ENCODE measurements at places on chromosomes 2 and 18. TPM values are rescaled to one million over a fixed set of nuclear protein-coding genes. Genes with fewer than 3 reads are reported as not detected.

DNA sequence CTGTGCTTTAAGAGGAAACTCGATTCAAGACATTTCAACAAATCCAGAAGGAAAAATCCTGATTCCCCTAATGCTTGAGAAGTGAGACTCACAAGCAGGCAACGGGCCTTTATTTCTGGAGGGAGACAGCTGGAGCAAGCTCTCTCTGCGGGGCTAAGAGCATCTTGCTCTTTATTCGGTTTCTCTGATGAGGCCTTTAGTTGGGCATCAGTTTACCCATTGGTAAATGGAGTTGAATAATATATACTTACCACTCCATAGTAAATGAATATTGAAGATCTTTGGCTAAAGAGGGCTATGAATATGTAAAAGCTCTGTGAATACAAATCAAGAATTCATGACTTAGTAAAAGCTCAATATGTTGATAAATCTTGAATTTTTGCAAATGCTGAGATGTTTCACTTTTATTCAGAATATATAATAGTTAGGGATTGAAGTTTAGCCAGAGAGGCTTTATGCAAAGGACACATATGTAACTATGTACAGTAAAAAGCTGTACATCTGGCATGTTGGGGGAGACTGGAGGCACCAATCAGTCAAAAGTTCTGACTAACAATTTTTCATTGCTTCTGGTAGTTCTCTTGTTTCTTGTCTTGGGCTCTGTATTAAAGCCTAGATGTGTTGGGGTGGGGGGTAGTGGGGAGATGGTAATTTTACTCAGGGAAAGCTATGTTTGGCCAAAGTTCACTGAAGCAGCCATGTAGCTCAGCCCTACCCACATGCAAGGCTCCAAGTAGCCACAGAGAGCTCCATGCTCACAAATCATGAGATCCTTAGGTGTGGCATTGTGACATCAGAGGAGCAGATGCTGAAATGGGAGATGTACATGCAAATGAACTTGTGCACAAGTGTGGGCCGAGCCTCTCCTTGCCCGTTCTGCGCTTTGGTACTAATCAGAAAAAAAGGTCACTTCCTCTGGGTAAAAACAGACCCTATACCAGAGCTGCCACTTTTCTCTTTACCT, 200.2 kb downstream of the SATB2 start:
- no peak for DNase-seq

The APLF gene
- polyA plus RNA-seq, result 3.3 TPM

GRCh38 chr18:48059455-48060010, 129.1 kb upstream of the SMAD2 start:
- no peak for DNase-seq

GRCh38 chr2:234446404-234447076, 50.3 kb downstream of the ARL4C start:
- DNase-seq, result no peak

- no peak for DNase-seq
These were observed 181.6 kb downstream of the GULP1 start for GRCh38 chr2:188473306-188473705.

GRCh38 chr2:174750923-174751441, 13.3 kb downstream of the CHRNA1 start:
- DNase-seq, result no peak

GRCh38 chr2:231861288-231861931, 64.8 kb downstream of the NPPC start:
- DNase-seq, result no peak

The UGT1A10 gene
- not detected for polyA plus RNA-seq

- no peak for DNase-seq
These were observed 118.9 kb downstream of the LPIN1 start for GRCh38 chr2:11865378-11865777.

GRCh38 chr2:47519604-47520301, 116.8 kb downstream of the MSH2 start:
- no peak for DNase-seq

GRCh38 chr2:141364821-141365220, 766.0 kb downstream of the LRP1B start:
- no peak for DNase-seq

DNA sequence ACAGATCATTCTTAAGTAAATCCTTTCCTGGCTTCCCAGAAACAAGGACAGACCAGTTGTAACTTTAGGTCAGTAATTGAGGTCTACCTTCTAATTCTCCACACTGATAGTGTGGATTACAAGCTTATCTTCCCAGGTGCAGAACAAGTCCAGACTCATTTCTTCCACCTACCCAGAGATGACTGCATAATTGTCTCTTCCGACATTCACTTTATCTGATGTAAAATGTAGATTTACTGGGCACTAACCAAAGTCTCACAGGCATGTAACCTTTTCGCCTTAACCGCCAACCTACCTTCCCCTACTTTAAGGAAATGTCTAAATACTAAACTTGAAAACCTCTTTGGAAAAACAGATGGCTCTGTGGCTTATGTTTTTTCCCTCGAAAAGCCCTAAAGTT, 96.2 kb downstream of the NCK2 start:
- no peak for DNase-seq

GRCh38 chr2:201420442-201421113, 30.7 kb downstream of the TRAK2 start:
- no peak for DNase-seq

DNA sequence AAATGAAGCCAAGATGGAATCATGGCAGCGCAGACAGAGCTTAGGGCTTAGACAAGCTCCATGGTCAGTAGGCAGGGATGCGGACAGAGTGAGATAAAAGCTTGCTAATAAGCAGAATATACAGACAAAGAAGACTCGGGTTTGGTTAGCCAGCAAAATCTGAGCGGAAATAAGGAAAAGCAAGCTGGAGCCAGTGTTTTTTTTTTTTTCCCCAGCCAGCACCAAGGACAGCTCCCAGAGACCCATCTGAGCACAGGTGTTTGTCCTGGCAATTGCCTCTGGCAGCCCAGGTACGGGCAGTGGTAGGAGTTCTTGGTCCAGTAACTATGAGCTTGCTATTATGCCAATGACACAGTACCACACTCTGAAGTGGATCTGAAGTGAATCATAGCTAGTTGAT, 187.6 kb downstream of the ADCYAP1 start:
- no peak for DNase-seq

- no peak for DNase-seq
These were observed 20.0 kb downstream of the MAIP1 start for GRCh38 chr2:199975273-199975895.

The ICOS gene
- polyA plus RNA-seq, result 0.06 TPM

The TUBB8B gene
- 0.42 TPM for polyA plus RNA-seq

The IL36G gene
- polyA plus RNA-seq, result not detected

GRCh38 chr2:166792808-166793207, 95.5 kb upstream of the XIRP2 start:
- no peak for DNase-seq

DNA sequence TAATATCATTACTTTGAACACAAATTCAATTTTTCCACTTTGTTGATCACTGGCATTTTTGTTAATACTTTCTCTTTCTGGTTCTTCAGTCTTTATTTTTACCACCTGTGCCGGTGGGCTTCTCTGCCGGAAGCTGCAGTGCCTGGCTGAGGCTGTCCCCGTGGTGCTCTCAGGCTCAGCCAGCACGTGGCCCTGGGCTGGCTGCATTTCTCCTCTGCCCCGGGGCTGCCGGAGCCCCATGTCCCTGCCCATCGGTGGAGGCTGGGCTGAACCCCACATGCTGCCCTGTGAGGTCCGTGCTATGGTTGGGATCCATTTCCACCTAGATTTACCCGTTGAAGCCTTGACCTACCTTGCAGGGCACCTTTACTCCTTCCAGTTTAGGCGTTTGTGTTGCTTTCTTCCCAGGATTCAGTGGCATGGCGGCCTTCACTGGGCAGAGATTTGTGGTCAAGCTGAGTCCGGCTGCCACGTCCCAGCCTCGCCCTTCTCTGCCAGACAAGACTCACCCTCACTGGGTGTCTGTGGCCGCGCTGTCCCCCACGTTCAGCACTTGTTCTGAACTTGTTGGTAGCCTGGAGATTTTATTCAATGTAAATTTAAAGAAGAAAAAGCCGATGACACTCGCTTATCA, 12.8 kb upstream of the TMEM18 start:
- DNase-seq, result no peak

The IL36RN gene
- not detected for polyA plus RNA-seq

The RTN4 gene
- polyA plus RNA-seq, result 181 TPM

Measured in left lung (tissue), 14 donors.